ENCODE measurements at places on chromosomes 1 and 21. TPM values are rescaled to one million over a fixed set of nuclear protein-coding genes. Genes with fewer than 3 reads are reported as not detected.

DNA sequence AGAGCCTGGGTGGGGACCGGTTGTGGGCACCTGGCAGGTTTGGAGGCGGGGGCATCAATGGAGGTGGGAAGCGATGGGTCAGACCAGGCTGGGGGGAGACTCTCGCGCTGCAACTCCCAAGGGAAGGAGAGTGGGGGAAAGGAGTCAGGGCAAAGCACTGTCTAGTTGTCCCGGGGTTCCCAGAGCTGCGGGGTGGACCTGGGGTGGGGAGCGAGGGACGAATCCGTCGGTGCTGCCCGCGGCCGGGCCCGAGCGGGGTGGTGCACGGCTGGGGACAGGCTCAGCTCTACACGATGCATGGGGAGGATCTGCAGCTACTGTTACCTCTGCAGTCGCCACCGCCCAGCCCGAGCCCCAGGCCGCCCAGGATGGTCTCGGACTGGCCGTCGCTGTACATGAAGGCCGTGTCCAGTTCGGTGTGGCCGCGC, 427 bp downstream of the AKR7A2 start:
- H3K27ac ChIP-seq, result peak overlapping the region; percentile 79
- peak; percentile 44 for DNase-seq
- H3K36me3 ChIP-seq, result no peaks in the 10 kb centered on the region
- H3K27me3 ChIP-seq, result no peaks in the 10 kb centered on the region

GRCh38 chr21:25885880-25886279, 151.1 kb downstream of the GABPA start:
- no peak for DNase-seq
- no peak overlapping the region for H3K4me3 ChIP-seq
- H3K27ac ChIP-seq, result no peak overlapping the region
- no peaks in the 10 kb centered on the region for H3K27me3 ChIP-seq
- no peaks in the 10 kb centered on the region for H3K4me1 ChIP-seq

DNA sequence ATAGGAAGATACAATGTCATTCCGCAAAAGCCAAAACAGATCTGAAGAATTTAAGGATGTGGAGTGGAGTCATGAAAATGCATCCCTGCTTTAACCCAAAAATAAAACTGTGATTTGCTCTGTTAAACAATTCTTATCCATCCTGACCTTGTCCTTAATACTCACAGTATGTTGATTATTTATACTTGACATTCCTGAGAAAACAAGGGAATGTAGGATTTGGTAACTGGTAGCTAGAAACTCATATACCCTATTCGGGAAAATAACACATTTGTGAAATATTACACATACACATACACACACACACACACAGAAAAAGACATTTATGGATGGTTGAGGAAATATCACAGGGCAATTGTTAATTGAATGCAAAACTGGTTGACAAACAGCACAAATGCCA, 80.2 kb downstream of the FMN2 start:
- no peak overlapping the region for H3K4me3 ChIP-seq
- no peaks in the 10 kb centered on the region for H3K36me3 ChIP-seq
- H3K4me1 ChIP-seq, result no peaks in the 10 kb centered on the region
- no peak overlapping the region for H3K27ac ChIP-seq
- DNase-seq, result no peak

- no peak overlapping the region for H3K4me3 ChIP-seq
- no peak for DNase-seq
- no peaks in the 10 kb centered on the region for H3K4me1 ChIP-seq
These were observed 30.6 kb downstream of the SYT6 start for GRCh38 chr1:114122941-114123618.

- H3K4me3 ChIP-seq, result no peak overlapping the region
- DNase-seq, result peak; percentile 71
- H3K27me3 ChIP-seq, result no peaks in the 10 kb centered on the region
- H3K36me3 ChIP-seq, result no peaks in the 10 kb centered on the region
- peaks cover 11% of the 10 kb centered on the region for H3K4me1 ChIP-seq
These were observed 15.7 kb downstream of the GPR157 start for GRCh38 chr1:9112961-9113880.

DNA sequence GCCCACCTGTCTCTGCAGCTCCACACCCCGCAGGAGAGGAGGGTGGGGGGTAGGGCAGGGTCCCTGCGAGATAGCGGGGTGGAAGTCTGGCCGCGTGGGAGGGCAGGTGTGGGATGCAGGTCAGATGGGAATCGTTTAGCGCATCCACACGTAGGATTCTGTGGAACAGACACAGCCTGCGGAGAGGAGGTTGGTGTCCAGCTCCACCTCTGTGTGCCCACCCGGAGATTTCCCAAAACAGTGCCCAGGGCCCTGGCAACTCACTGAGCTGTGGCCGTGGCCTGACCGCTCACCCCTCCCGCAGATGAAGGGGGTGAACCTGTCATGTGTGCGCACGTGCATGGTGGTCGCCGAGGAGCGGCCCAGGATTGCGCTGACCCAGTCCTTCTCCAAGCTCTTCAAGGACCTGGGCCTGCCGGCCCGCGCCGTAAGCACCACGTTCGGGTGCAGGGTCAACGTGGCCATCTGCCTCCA, 46.9 kb downstream of the S100B start:
- H3K27ac ChIP-seq, result no peak overlapping the region
- H3K27me3 ChIP-seq, result no peaks in the 10 kb centered on the region
- no peak overlapping the region for H3K4me3 ChIP-seq

GRCh38 chr1:232968965-232969364, 18.6 kb downstream of the NTPCR start:
- peaks cover 7% of the 10 kb centered on the region for H3K36me3 ChIP-seq
- H3K27ac ChIP-seq, result no peak overlapping the region
- H3K4me3 ChIP-seq, result no peak overlapping the region
- no peaks in the 10 kb centered on the region for H3K27me3 ChIP-seq
- DNase-seq, result no peak
- no peaks in the 10 kb centered on the region for H3K4me1 ChIP-seq

GRCh38 chr1:18007391-18008041, 100.1 kb upstream of the IGSF21 start:
- H3K36me3 ChIP-seq, result no peaks in the 10 kb centered on the region
- no peak overlapping the region for H3K4me3 ChIP-seq
- H3K4me1 ChIP-seq, result no peaks in the 10 kb centered on the region
- H3K27me3 ChIP-seq, result no peaks in the 10 kb centered on the region
- no peak overlapping the region for H3K27ac ChIP-seq

- H3K36me3 ChIP-seq, result no peaks in the 10 kb centered on the region
- no peaks in the 10 kb centered on the region for H3K4me1 ChIP-seq
- no peak overlapping the region for H3K4me3 ChIP-seq
- H3K27ac ChIP-seq, result no peak overlapping the region
These were observed 454.5 kb downstream of the SMYD3 start for GRCh38 chr1:246052603-246053002.

DNA sequence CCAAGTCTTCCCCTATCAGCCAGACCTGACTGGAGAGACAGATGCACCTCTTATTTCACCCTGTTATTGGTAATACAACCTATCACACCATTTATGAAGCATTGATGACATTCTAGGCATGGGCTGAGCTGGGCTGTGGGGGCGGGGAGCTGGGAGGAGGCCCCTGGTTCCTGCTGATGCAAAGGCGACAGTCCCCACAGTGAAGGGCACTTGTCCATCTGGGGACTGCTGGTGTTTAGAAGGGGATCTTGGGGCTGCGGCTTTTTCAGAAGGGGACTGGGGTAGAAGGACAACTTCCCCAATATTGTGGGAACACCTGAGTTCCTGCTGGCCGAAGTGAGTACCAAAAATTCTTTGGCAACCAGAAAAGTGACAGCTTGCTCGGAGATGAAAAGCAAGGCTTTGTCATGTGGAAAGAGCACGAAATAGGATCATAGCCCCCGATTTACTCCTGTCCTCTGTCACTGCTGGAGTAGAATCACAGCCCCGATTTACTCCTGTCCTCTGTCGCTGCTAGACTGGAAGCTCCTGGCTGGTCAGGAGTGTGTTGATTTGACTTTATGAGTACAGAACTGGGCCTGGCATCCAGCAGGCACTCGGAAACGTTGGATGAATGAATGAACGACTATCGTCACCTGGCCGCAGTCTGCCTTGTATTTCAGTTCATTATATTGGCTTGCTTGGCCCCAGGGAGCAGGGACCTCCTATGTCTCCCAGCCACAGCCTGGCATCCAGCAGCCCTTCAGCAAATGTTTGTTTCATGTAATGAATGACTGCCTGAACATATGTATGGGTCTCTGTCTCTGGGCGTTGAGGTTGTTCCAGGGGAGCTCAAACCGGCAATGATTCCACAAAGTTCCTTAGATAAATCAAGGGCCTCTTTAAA, 16.5 kb upstream of the ETV3L start:
- H3K36me3 ChIP-seq, result no peaks in the 10 kb centered on the region
- H3K27ac ChIP-seq, result no peak overlapping the region
- H3K27me3 ChIP-seq, result no peaks in the 10 kb centered on the region

DNA sequence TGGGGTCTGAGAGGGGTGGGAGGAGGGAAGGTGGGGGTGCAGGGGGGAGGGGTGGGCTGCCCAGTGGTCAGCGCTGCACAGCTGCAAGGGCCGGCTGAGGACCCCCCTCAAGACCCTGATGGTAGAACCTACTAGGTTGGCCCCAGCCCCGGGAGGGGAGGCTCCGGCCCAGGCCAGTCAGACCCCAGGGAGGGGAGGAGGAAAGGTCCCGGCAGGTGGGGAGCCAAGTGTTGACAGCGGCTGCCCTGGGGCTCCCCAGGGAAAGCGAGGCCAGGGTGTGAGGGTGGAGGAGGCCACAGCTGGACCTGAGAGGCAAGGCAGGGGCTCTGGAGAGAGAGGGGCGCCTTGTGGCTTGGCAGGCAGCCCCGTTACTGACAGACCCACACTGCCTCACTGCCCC, 31.1 kb downstream of the MEGF6 start:
- H3K36me3 ChIP-seq, result no peaks in the 10 kb centered on the region
- H3K27me3 ChIP-seq, result no peaks in the 10 kb centered on the region
- H3K27ac ChIP-seq, result no peak overlapping the region

GRCh38 chr1:34655875-34656240, 99.0 kb upstream of the GJB5 start:
- H3K27me3 ChIP-seq, result no peaks in the 10 kb centered on the region
- H3K4me3 ChIP-seq, result no peak overlapping the region
- no peaks in the 10 kb centered on the region for H3K36me3 ChIP-seq
- no peak overlapping the region for H3K27ac ChIP-seq
- no peaks in the 10 kb centered on the region for H3K4me1 ChIP-seq
- DNase-seq, result no peak

DNA sequence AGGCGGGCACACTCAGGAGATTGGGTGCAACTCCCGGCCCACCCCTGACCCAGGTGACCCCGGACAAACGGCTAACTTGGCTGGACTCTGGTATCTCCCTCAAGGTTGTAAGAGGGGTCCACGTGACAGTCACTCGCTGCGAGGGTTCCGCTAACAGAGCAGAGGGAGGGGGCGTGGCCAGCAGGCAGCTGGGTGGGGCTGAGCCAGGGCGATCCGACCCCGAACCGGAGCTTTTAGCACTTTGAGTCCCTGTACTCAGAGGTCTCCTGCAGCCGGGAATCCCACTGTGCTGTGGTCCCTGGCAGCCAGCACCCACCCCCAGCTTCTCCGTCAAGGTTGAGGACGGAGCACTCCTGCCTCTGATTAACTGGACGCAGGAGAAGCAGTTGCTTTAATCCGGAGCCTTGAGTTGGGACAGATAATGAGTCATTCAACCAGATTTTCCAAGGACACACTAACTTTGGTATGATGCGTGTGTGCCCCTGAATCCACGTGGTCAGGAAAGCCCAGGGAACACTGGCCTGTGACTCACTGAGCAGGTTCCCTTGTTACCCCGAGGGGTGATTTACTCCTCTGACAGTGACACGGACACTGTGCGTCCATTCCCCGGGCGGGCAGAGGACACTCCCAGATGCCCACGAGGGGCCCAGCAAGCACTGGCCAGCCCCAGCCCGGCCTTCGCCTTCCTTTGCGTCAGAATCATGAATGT, 16.8 kb downstream of the TRPM2 start:
- H3K36me3 ChIP-seq, result no peaks in the 10 kb centered on the region
- DNase-seq, result no peak
- no peak overlapping the region for H3K27ac ChIP-seq
- no peaks in the 10 kb centered on the region for H3K27me3 ChIP-seq
- H3K4me3 ChIP-seq, result no peak overlapping the region

GRCh38 chr1:231104917-231105316, 56.9 kb upstream of the TRIM67 start:
- H3K36me3 ChIP-seq, result no peaks in the 10 kb centered on the region
- H3K27me3 ChIP-seq, result no peaks in the 10 kb centered on the region
- H3K27ac ChIP-seq, result no peak overlapping the region
- H3K4me1 ChIP-seq, result no peaks in the 10 kb centered on the region
- no peak for DNase-seq
- H3K4me3 ChIP-seq, result no peak overlapping the region

GRCh38 chr1:229378586-229379367, 35.9 kb upstream of the CCSAP start:
- H3K36me3 ChIP-seq, result no peaks in the 10 kb centered on the region
- H3K4me3 ChIP-seq, result no peak overlapping the region
- no peak for DNase-seq
- H3K27ac ChIP-seq, result no peak overlapping the region

- no peaks in the 10 kb centered on the region for H3K36me3 ChIP-seq
- no peak overlapping the region for H3K4me3 ChIP-seq
- H3K27ac ChIP-seq, result no peak overlapping the region
- H3K4me1 ChIP-seq, result no peaks in the 10 kb centered on the region
- no peaks in the 10 kb centered on the region for H3K27me3 ChIP-seq
- no peak for DNase-seq
These were observed 61.0 kb downstream of the PAX7 start for GRCh38 chr1:18691648-18692047.

GGPS1 gene
- 12.1 TPM for total RNA-seq

PLPPR4 gene
- 0.12 TPM for total RNA-seq

PLEKHA6 gene
- 27.3 TPM for total RNA-seq

TMPRSS15 gene
- total RNA-seq, result not detected

HSF2BP gene
- total RNA-seq, result 0.43 TPM

Measured in right lobe of liver (tissue), 6 donors.